NCI-H2227 treated with DMSO at 0.1 percent for 48 hours (cell line): ENCODE measurements at places on chromosomes 2 and 18.

- no peak for DNase-seq
Observed at GRCh38 chr18:2687390-2688001, 32.0 kb downstream of the SMCHD1 start.

GRCh38 chr2:146837857-146838256 lies 1007.0 kb upstream of the ACVR2A start:
- DNase-seq, result no peak

DNA sequence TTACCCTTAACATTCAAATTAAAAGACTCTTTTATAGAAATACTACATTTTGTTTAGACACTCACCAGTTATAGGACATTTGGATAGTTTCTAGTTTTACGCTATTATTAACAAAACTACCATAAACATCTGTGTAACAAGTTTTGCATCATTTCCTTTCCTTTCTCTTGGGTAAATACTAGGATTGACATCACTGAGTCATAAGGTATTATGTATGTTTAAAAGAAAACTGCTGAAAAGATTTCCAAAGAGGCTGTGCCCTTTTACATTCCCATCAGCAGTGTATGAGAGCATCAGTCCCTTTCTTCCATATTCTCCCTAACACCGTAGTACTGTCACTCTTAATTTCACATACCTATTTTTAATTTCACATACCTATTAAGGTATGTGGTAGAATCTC lies 130.6 kb downstream of the USP34 start:
- DNase-seq, result no peak

- DNase-seq, result no peak
Observed at GRCh38 chr2:113025737-113026136, 20.5 kb downstream of the IL36A start.

- no peak for DNase-seq
Observed at GRCh38 chr2:151306621-151307020, 17.2 kb upstream of the NMI start.

DNA sequence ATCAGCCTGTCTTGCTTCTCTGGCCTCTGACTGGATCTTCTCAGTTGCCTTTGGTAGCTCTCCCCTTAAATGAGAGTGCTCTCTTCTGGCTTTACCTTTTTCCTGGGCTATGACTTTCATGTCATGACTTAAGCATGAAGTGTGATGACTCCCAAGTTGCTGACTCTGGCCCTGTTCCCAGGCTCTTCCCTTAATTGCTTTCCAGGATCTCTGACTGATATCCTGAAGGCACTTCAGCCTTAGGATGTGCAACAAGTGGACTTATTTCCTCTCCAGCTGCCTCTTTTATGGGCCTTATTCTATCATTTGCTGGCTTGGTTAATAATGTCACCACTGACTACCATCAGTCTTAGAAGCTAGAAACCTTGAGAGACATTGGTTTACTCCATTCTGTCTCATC lies 17.4 kb downstream of the SEMA4F start:
- DNase-seq, result no peak

GRCh38 chr2:226057914-226058313 lies 658.4 kb downstream of the NYAP2 start:
- DNase-seq, result no peak

DNA sequence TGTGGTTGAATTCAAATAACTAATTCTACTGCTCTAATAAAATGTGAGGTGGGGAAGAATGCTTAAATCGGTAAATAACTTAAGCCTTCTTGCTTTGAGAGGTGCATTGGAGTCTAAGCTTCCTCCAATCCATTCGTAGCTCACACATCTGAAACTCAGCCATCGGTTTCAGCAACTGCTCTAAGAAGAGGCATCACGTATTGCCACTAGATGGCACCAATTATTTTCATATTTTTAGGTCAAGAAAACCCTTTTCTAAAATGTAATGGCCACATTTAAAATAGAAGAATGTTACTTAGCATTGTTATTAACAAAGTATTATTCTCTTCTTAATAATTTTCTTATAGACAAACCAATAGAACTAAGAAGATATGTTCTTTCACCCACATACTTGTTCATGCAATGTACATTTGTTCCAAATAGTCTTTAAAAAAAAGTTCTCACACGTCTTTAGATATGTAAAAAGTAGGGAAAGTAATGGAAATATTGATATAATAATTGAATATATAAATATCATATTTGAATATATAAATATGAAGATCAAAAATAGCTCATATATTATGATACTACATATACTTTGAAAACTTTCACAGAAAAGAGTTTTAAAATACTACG lies 229.8 kb downstream of the CCDC178 start:
- peak; percentile 26 for DNase-seq

DNA sequence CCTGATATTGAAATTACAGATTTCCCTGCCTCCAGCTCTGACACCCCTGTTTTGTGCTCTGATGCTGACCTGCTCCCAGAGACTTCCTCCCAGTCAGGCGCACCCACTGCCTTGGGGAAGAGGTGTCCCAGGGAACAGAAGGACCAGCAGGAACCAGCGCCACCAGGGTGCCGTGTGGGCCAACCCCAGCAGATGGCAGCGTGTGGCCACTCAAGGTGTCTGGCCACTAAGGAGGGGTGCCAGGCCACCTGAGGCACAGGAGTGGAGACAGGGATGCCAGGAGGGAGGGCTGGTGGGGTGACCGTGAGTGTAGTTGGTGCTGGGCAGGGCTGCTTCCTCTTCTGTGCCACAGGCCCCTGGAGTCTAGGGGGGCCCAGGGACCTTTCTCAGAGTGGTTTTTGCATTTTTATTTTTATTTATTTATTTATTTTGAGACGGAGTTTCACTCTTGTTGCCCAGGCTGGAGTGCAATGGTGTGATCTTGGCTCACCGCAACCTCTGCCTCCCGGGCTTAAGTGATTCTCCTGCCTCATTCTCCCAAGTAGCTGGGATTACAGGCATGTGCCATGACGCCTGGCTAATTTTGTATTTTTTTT lies 56.0 kb downstream of the TEX44 start:
- no peak for DNase-seq

- DNase-seq, result no peak
Observed at GRCh38 chr18:33871363-33872025, 293.5 kb downstream of the ASXL3 start.

- no peak for DNase-seq
Observed at GRCh38 chr2:201441409-201441808, 9.8 kb downstream of the TRAK2 start.

DNA sequence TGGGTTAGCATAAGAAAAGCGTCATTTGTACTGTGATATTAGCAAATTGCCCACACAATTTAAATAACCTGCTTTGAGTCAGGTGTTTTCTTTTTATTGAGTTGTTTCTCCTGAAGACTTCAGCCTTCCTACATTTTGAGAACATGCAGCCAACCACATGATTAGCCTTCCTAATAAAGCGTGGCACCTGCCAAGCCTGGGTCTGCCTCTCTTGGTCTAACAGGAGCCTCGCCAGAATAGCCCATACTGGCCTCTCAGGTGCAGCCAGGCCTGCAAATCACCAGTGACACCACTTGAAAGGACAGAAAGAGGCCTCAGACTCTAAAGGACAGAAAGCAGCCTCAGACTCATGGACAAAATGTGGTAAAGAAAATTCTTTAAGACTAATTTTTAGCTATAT lies 653.8 kb downstream of the BCL11A start:
- DNase-seq, result no peak

DNA sequence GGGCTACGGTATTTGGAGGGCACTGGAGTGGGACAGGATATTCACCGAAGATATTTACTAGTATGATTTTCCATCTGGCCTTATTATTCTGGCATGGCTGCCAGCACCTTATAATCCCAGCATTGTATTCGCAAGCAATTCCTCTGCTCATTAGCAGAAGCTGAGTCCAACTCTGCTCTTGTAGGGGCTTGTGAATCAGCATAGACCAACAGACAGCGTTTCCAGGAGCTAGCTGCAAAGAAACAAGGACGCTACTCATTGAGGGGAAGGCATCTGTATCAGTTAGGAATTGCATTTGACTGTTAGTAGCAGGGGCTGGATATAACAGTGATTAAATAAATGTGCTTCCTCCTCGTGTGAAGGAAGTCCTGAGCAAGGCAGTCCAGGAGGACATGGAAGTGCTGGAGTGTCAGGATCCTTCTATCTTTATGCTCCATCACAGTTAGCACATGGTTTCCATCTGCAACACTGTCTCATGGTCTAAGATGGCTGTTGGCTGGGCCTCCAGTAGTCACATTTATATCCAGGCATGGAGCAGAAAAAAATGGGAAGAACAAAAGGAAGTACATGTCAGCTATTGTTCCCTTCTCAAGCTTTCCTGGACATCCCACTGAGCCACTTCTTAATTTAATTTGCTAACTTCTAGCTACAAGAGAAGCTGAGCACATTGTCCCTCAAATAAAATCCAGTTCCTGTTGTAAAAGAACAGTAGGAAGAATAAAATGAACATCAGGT lies 214.1 kb downstream of the C1D start:
- DNase-seq, result no peak

- no peak for DNase-seq
Observed at GRCh38 chr2:47704287-47704686, 78.7 kb upstream of the MSH6 start.

GRCh38 chr2:106876699-106877098 lies 9.3 kb downstream of the ST6GAL2 start:
- DNase-seq, result no peak

DNA sequence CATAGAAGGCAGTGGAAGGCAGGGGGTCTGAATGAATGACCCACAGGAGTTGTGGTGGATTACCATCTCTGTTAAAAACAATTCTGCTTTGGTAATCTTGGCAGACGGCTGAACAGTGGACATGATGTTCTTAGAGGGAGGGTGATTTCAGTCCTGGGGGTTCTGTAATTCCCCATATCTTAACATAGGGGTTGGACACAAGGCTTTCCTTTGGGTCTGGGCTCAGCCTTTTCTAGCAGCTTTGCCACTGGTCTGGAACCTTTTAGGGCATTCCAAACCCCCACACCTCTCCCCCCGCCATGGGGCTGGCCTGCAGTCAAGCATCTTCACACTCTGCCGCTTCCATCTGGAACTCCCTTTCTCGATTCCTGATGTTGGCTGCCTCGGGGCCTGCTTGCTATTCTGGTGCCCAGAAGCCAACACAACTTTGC lies 50.3 kb downstream of the RPL37A start:
- DNase-seq, result no peak

GRCh38 chr2:101355401-101356054 lies 31.8 kb downstream of the CREG2 start:
- DNase-seq, result no peak

- DNase-seq, result no peak
Observed at GRCh38 chr2:168156661-168157060, 90.7 kb downstream of the STK39 start.

DNA sequence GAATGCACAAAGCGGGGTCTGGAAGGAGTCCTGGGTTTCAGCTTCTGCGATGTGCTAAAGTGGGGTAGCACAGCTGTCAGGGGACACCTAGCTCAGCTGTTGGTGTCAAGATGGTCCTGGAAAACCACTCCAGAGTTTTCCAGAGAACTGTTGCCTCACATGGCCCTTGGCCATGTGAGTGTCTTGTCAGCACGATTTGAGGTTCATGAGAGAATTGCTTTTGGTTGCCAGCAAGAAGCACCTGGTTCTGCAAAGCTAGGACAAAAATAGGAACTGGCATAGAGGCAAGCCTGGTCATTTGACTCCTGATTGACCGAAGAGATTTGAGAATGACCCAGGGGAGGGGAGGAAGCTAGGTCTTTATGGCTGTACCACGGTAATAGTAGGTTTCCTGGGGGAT lies 50.4 kb upstream of the CTLA4 start:
- no peak for DNase-seq

GRCh38 chr18:5251117-5251516 lies 44.4 kb downstream of the ZBTB14 start:
- no peak for DNase-seq

- DNase-seq, result peak; percentile 83
Observed at GRCh38 chr2:202376460-202377206, 506 bp downstream of the BMPR2 start.

GRCh38 chr2:108184419-108184818 lies 55.3 kb upstream of the SULT1C3 start:
- DNase-seq, result no peak

- no peak for DNase-seq
Observed at GRCh38 chr2:238235331-238235732, 4.5 kb downstream of the HES6 start.

DNA sequence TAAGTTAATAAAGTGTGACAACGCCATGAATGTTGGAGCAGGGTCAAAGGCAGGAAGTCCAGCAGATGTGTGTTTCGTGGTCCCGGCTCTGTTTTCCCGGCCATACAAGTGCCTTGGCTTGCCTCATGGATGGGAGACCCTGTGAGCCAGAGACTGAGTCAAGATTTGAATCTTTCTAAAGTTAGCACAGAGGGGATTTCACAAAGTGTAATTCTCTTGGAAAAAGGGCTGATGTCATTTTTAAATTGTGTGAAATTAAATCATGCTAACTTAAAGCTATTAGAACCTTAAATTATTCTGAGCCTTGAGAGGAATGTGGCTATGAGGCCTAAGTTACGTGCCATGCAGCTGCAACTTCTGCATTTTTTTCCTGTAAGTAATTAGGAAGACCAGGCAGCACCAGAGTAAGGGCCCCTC lies 38.3 kb upstream of the RALBP1 start:
- DNase-seq, result no peak

- DNase-seq, result no peak
Observed at GRCh38 chr2:44582363-44583008, 220.7 kb downstream of the CAMKMT start.

GRCh38 chr18:25332002-25332401 lies 20.0 kb downstream of the ZNF521 start:
- no peak for DNase-seq

GRCh38 chr2:135475128-135475527 lies 55.9 kb downstream of the ZRANB3 start:
- DNase-seq, result no peak

DNA sequence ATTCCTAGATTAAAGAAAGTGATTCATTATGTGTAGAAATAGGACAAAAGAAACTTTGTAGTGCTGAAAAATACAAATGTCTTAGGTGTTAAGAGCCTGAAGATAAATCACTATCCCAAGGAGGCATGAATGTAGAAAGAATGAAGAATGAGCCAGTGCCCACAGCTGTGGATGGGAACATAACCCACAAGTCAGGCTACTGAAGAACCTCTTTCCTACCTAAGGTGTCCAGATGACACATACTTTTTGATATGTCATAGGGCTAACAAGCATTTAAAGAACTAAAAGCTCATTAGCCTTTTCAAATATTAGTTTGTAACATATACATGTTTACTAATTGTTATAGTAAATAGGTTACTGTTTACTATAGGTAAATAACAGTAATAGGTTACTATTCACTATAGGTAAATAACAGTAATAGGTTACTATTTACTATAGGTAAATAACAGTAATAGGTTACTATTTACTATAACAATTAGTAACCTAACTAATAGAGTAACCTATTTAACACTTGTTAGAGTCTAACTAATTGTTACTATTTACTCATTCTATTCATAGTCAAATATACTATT lies 275.0 kb upstream of the KYNU start:
- no peak for DNase-seq

DNA sequence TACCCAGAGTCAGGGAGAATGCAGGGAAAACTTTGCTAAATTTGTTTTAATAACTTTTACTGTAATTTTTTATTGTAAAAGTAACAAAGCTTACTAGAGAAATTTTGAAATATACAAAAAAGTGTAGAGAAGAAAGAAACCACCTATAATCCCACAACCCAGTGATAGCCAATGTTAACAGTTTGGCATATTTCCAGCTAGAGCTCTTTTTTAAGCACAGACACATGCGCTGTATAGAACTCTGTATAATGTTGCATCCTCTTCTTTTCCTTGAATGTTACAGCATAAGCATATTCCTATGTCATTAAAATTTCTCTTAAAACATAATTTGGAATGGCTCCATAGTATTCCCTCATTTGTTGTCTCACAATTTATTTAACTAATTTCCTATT lies 37.4 kb upstream of the EPAS1 start:
- no peak for DNase-seq
